Tibial nerve (tissue), 4 donors: ENCODE measurements at places on chromosomes 11 and 22.

DNA sequence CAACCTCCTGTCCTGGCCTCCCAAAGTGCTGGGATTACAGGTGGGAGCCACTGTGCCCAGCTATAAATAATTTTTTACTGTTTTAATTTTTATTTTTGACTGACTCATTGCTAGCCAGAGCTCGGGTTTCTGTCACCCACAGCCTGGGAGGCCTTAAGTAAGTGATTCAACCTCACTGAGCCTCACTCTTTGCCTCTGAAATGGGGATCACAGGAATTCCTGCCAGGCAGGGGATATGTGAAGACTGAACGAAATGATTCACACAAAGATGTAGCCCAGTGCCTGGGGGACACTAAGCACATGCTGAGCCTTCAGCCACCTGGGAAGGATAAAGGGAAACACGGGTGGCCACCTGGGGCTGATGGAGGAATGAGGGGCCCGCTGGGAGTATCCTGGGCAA lies 3.8 kb upstream of the LRRC74B start:
- no peak for DNase-seq

DNA sequence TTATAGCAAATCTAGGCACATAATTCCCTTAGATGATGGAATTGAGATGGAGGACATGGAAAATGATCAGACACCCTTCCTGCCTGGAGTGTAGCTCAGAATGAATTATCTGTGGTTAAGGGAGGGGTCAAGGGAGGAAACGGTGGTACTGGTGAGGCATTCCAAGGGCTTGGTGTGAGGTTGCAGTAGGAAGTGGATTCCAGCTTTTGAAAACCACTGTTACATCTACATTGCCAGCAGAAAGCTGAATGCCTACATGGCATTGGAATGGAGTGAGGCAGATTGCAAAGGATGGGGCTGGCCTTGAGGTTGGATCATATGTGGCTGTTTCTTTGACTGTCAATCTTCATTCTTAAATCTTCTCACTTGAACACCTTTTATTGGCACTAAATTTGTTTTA lies 684.4 kb downstream of the NTM start:
- no peak for DNase-seq

- DNase-seq: no peak
These were observed 162.3 kb downstream of the FBXO7 start for GRCh38 chr22:32636884-32637283.

DNA sequence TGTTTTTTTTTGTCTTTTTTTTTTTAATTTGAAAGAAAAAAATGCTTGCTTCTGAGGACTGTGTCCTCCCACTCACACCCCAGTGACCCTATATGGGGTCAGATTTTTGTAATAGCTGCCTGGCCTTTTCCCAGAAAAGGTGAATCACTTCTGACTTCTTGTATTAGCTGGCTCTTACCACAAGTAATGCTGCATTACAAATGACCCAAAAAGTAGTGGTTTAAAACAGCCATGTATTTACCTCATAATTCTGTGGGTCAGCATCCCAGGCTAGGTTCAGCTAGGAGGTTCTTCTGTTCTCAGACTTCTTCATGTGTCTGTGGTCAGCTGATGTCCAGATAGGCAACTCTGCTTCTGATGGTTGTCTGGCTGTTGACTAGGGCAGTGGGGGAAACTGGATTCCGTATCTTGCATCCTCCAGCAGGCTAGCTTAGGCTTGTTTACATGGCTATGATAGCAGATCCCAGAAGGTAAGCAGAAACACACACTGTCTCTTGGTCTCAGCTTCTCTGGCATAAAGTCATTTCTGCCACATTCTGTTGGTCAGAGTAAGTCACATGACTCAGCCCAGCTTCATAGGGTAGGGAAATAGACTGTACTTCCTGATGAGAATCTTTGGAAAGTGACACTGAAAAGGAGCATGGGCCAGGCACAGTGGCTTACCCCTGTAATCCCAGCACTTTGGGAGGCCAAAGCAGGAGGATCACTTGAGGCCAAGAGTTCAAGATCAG lies 19.5 kb downstream of the LHFPL7 start:
- no peak for DNase-seq
